ENCODE measurements at places on chromosomes 13 and 19.

- DNase-seq, result no peak
Measured at GRCh38 chr13:112658808-112659207, 31.0 kb upstream of the ATP11A start.

GRCh38 chr13:51832471-51833152 is 12.4 kb downstream of the TMEM272 start:
- DNase-seq, result no peak

GRCh38 chr13:107678075-107678689 is 537.2 kb downstream of the LIG4 start:
- DNase-seq, result no peak

DNA sequence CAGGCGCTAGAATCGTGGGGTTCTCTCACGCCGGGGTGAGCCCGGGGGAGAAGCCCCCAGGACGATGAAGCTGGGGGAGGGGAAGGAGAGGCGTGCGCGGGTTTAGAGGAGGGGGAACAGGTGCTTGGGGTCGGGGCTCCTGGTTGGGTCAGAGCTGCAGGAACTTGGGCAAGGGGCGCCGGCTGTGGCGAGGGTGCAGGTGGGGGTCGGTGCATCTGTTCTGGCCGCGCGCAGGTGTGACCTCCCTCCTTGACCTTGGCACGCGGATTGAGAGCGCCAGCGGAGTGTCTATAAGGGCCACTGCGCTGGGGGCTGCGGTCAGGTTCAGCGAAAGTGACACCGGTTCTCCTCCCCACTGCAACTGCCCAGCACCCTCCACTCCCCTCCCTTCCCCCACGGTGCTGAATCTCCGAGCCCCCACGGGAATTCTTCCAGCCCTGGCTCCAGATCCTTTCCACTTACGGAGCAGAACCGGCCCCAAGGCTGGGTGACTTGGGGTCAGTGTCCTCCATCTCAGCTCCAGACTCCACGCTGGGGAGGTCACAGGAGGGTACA is 618 bp downstream of the TMEM38A start:
- no peak for DNase-seq

- no peak for DNase-seq
Measured at GRCh38 chr19:2260341-2260805, 4.2 kb upstream of the JSRP1 start.

DNA sequence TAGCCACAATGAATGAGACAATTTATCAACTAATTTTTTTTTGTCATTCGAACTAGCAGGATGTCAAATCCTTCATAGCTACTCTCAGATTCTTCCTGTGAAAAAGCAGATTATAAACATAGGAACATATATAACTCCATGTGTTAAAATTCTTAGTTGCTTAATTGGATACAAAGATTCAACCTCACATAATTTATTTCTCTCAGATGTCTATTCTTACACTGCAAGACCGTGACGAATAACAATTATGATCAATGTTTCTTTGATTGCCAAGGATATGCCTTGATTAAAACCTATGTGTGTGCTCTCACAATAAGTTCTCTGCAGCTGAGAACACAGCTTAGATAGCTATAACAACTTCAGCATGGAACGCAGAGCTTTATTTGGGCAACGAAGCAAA is 872.7 kb downstream of the PCDH9 start:
- DNase-seq, result no peak

DNA sequence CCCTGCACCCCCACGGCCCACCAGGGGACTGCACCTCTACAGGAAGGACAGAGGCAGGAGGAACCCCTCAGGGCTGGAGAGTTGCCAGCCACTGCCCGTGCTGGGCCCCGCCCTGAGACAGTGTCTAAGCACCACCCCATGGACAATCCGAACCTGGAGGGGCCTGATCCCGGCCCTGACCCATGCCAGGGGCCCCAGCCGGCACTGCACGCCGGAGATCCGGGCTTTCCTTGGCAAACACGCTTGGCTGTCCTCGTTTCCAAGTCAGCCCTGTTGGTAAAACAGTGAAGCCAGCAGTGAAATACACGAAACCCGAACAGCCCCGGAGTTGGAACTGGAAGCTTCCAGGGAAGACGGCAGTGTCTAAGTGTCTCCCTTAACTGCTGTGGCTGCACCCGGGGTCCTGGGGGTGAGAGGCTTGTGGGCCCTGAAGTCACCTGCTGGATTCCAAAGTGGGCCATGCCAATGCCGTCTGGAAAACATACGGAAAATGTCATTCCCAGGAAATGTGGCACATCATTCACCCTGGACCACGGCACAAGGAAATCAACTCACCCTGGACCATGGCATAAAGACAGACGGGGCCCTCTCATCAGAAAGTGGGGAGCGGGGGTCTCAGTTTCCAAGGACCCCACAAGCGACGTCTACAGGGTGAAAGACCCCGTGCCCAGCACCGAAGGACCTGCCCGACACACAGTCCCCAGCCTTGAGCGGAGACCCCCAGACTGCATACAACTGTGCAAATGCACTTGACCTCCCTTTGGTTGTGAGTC is 30.9 kb downstream of the RASA3 start:
- DNase-seq, result no peak

DNA sequence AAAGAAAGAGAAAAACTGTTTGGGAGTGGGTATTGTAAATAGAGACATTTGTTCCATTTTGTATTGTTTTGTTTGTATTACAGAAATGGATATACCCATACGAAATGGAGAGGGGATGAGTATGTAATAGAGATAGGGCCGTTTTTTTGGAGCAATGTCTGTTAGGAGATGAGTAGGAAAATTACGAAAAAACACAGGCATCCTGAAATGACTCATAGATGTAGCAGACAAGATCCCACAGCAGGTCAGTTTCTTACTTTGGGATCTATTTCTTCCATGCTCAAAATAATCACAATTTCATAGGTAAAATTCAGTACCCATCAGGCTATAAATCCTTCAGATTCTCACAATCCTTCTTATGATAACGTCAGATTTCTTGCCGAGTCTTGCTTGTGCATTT is 779.4 kb upstream of the SLITRK1 start:
- DNase-seq, result no peak

- no peak for DNase-seq
Measured at GRCh38 chr13:100447831-100448230, 140.8 kb downstream of the GGACT start.

DNA sequence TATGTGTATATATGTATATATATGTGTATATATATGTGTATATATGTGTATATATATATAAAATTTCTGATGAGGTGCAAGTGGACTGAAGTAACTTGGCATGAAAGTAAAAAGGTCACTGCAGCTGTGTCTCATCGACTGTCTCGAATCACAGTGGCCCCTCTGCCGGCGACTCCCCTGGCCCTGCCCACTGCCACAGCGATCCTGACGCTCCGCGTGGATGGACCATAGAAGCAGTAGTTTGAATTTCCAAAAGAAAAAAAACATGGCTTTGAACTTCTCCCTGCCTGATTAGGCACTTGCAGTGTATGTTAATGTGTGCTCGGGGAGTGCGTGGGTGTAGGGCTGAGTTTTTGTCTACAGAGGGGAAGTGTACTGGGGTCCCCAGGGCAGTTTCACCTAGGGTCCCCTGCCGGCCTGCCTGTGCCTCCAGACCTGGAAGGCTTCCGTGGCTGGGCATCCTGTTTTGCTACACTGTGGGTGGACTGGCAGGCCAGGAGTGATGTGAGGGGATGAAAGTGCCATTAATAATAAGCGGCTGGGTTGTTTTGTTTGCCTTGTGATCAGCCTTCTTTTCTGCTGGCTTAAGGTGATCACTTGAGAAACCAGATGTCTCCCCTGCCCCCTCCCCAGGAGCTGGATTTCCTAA is 10.8 kb downstream of the ZIC5 start:
- DNase-seq, result no peak

GRCh38 chr13:48909056-48909389 is 66.7 kb upstream of the FNDC3A start:
- DNase-seq, result no peak

DNA sequence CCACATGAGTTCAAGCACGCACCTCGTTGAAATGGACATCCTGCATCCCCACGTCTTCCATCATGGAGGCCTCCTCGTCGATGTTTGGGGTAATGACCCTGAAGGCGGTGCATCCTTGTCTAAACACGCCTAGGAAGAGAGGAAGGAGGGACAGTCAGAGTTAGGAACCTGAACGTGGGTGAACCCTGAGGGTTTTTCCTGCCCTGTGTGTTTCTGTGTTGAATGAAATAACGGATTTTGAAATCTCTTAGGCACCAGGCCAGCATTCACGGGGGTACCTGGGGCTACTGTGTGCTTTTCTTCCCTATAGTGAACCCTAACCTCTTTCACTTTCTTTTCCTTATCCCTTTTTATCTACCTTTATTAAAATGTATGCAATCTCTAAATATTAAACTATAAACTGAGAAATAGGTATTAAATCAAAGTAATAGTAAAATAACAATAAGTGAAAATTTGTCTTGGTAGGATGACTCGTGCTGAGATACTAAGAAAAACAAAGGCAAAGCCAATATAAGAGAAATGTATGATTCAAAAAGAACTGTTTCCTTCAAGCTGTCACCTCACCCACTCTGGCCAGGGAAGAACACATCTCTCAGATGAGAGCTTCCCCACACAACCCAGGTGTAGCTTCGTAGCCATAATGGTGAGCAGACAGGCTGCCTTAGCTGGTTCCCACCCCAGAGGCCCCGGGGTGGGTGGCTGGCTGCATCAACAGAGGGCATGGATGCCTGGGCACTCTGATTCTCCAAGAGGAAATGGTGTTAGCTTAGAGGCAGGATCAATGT is 72.1 kb upstream of the SLC15A1 start:
- DNase-seq, result no peak

GRCh38 chr19:491146-491741 is 5.0 kb upstream of the MADCAM1 start:
- DNase-seq, result no peak

GRCh38 chr19:57441979-57442752 is 7.0 kb downstream of the ZNF749 start:
- DNase-seq, result no peak

Measured in C1 segment of cervical spinal cord (tissue), 14 donors.